IPS DF 6.9 (cell line): ENCODE measurements at places on chromosomes 2 and 18.

- DNase-seq = no peak
- H3K36me3 ChIP-seq = no peaks in the 10 kb centered on the region
- no peaks in the 10 kb centered on the region for H3K27me3 ChIP-seq
- no peaks in the 10 kb centered on the region for H3K4me1 ChIP-seq
- no peak overlapping the region for H3K27ac ChIP-seq
Measured at GRCh38 chr18:29841631-29842030, 1200.9 kb downstream of the DSC3 start.

GRCh38 chr2:104744537-104744936, 109.4 kb upstream of the POU3F3 start:
- DNase-seq = no peak
- H3K4me3 ChIP-seq = no peak overlapping the region
- H3K27me3 ChIP-seq = no peaks in the 10 kb centered on the region
- H3K4me1 ChIP-seq = no peaks in the 10 kb centered on the region

DNA sequence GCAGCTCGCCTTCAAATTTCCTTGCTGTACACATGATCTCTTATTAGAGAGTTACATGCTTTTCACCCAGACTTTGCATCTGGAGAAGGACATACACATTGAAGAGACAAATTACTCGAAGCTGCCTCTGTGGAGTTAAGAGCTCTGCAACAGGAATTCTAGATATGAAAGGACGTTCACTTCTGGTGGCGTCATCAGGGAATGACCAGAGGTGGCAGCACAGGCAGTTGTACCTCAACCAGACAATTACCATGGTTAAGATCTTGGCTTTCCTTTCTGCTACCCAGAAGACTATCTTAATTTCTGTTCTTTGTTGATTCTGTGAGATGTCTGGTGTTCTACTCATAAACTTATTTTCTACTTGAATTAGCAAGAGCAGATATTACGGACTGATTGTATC, 39.1 kb upstream of the MC4R start:
- no peaks in the 10 kb centered on the region for H3K36me3 ChIP-seq
- no peaks in the 10 kb centered on the region for H3K27me3 ChIP-seq
- peak; percentile 4 for DNase-seq
- H3K4me1 ChIP-seq = no peaks in the 10 kb centered on the region; the same call in 1 of the 2 replicates
- no peak overlapping the region for H3K4me3 ChIP-seq
- no peak overlapping the region for H3K27ac ChIP-seq

DNA sequence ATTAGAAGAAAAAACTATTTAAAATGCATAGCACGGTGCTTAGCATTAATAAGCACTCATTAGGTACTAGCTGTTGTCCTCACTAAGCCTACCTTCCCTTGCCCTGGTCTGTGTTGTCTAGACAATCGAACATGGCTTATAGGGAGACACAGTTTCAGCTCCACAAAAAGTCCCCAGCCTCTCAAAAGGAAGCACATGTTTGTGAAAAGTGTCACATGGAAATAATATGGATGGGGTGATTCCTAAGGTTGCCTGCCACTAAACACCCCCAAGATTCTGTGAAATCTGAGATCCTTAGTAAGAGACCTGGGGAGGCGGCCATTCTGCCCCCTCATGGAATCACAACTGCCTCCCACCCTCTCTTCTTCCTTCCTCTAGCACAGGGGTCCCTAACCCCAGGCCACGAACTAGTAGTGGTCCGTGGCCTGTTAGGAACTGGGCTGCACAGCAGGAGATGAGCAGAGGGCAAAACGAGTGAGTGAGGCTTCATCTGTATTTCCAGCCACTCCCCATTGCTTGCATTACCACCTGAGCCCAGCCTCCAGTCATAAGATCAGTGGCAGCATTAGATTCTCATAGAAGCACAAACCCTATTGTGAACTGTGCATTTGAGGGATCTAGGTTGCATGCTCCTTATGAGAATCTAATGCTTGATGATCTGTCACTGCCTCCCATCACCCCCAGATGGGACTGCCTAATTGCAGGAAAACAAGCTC, 59.6 kb upstream of the NDUFV2 start:
- no peak overlapping the region for H3K27ac ChIP-seq
- DNase-seq = no peak
- H3K27me3 ChIP-seq = no peaks in the 10 kb centered on the region
- no peak overlapping the region for H3K4me3 ChIP-seq

DNA sequence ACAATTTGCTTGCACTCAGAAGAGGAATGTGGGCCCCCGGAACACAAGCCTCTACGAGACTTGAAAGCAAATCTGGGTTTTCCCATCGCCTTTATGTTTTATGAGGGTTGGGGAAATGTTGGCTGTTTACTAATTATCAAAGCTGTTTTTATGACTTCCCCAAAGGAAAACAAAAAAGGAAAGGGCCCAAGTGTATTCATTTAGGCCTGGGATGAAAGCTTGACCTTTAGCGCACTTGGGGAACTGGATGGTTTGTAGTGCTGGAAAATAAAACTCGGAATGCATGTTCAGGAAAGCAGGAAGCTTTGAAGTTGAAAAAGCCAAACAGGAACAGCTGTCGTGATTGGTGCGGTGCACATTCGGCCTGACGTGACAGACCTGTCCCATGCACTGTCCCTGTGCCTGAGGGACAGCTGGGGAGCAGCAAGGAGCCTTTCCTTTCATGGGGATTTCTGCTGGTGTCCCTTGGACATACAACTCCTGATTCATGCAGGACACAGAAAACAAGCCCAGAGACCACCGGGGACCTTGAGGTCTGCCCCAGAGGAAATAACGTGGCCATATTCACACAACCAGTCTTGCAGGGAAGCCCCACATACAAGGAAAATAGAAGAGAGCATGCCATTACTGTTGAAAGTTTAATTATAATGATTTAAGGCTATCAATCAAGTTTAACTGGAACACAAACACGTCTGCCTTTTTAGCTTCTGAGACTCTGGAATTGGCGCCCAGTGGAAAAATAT, 169.7 kb upstream of the APCDD1 start:
- H3K27me3 ChIP-seq = no peaks in the 10 kb centered on the region
- no peaks in the 10 kb centered on the region for H3K36me3 ChIP-seq
- no peak for DNase-seq
- no peak overlapping the region for H3K4me3 ChIP-seq

DNA sequence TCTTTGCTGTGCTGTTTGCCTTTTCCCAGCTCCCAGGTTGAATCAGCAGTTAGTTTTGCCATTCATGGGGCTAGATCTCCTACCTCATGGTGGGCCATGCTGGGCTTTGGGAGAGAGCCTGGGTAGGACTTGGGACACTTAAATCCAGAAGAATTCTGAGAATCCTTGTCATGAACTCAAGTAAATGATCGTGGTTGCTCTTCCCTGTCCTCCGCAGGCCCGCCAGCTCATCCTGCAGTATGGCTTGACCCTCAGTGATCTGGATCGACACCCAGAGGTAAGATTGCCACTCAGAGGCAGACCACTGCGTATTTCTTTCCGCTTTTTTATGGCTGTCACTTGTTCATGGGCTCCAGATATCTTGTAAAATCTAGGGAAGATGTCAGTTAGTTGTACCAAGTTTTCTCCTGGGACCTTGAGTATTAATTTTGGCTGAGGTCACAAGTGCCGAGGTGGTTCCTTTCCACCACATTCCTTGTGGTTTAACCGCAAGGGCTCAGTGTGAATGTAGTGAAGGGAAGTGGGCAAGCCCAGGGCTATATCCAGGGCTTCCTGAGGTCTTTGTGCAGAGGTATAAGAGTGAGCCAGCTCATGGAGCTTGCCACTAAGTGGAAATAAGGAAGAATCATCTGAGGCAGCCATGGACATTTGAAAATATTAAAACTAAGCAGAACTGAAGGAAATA, 37.7 kb downstream of the RPIA start:
- H3K27ac ChIP-seq = no peak overlapping the region
- no peaks in the 10 kb centered on the region for H3K27me3 ChIP-seq
- no peaks in the 10 kb centered on the region for H3K36me3 ChIP-seq

DNA sequence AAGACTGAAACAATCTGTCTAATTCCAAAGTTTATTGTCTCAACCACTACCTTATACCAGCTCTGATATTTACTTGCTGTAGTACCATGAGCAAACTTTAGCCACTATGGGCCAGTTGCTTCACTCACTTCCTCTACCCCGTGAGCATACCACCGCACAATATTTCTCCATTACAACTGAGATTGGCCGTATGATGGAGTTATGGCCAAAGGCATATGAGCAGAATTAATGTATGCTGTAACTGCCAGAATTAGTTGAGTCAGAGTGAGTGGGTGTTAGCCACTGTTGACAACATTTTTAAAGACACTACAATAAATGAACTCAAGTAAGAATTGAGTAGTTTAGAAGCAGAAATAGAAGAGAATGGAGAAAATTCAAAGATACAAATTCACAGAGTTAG, 69.7 kb downstream of the LRATD1 start:
- no peaks in the 10 kb centered on the region for H3K36me3 ChIP-seq
- no peak overlapping the region for H3K27ac ChIP-seq
- peaks cover 1% of the 10 kb centered on the region; the same call in 1 of the 2 replicates for H3K4me1 ChIP-seq
- no peaks in the 10 kb centered on the region for H3K27me3 ChIP-seq
- H3K4me3 ChIP-seq = no peak overlapping the region

DNA sequence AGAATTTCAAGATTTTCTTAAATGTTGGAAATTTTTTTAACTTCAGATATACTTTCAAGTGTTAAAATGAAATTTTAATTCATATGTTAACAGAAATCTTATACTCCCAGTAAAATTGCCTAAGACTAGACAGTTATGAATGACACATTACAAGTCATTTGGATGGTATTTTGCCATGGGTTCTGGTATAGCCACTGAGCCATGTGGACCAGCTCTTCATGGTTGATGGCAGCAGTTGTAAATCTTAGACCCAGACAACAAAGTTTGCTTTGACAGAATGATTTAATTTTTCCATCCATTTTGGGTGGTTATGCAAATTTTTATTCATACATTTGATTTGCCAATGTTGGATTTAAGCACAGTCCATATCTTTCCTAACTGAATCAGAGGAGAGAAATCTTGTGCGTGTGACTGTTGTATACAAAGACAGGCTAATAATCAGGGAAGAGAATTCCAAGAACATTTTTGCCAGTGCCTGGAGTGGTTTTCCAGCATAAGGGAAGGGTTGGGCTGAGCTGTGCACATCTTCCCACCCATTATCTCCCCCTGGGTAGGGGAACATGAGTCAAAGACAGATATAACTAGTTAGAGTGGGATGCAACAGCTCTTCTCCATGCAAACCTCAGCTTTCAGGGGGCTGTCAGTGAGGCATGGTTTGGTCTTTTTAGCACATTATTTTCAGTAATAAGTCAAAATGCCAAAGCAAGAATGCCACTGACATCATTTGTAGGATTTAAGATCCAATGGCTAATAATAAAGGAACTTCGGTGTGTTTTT, 28.1 kb upstream of the INPP4A start:
- DNase-seq = no peak
- no peak overlapping the region for H3K27ac ChIP-seq
- H3K27me3 ChIP-seq = no peaks in the 10 kb centered on the region
- no peak overlapping the region for H3K4me3 ChIP-seq
- H3K36me3 ChIP-seq = no peaks in the 10 kb centered on the region

GRCh38 chr2:46657042-46657504, 177.7 kb downstream of the TMEM247 start:
- H3K27ac ChIP-seq = no peak overlapping the region
- H3K4me1 ChIP-seq = no peaks in the 10 kb centered on the region
- peak; percentile 29 for DNase-seq
- no peak overlapping the region for H3K4me3 ChIP-seq
- H3K27me3 ChIP-seq = no peaks in the 10 kb centered on the region

GRCh38 chr2:135257383-135258090, 205.4 kb downstream of the RAB3GAP1 start:
- no peak for DNase-seq
- H3K36me3 ChIP-seq = no peaks in the 10 kb centered on the region
- no peaks in the 10 kb centered on the region for H3K4me1 ChIP-seq

GRCh38 chr2:176317199-176317598, 48.0 kb downstream of the MTX2 start:
- H3K4me1 ChIP-seq = peaks cover 1% of the 10 kb centered on the region; the same call in 1 of the 2 replicates
- H3K27me3 ChIP-seq = no peaks in the 10 kb centered on the region
- no peak overlapping the region for H3K4me3 ChIP-seq
- no peak for DNase-seq

DNA sequence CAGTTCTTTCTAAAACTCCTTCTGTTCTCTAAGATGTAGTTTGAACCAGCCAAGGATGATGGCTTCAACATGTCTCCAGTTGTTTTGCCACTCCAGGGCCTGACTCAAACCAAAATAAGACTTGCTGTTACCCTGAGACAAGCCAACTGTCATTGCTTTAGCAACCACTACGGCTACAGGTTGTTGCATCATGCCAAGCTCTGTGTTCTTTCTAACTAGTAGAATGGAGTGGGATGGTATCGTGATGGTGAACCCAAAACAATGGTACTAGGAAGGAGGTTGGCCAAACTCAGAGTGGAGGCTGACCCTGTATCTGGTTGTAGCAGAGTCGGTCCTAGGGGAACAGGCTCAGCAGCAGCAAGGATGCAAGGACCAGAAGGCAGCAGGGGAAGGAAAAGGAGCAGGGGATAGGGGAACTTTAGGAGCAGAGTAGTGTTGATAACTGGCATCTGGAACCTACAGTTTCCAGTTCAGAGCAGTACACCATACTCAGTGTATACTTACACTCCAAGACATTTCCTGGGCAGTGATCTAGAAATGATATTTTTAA, 51.6 kb downstream of the PDK1 start:
- no peak overlapping the region for H3K27ac ChIP-seq
- no peaks in the 10 kb centered on the region for H3K36me3 ChIP-seq
- no peak overlapping the region for H3K4me3 ChIP-seq
- no peaks in the 10 kb centered on the region for H3K27me3 ChIP-seq
- H3K4me1 ChIP-seq = no peaks in the 10 kb centered on the region

DNA sequence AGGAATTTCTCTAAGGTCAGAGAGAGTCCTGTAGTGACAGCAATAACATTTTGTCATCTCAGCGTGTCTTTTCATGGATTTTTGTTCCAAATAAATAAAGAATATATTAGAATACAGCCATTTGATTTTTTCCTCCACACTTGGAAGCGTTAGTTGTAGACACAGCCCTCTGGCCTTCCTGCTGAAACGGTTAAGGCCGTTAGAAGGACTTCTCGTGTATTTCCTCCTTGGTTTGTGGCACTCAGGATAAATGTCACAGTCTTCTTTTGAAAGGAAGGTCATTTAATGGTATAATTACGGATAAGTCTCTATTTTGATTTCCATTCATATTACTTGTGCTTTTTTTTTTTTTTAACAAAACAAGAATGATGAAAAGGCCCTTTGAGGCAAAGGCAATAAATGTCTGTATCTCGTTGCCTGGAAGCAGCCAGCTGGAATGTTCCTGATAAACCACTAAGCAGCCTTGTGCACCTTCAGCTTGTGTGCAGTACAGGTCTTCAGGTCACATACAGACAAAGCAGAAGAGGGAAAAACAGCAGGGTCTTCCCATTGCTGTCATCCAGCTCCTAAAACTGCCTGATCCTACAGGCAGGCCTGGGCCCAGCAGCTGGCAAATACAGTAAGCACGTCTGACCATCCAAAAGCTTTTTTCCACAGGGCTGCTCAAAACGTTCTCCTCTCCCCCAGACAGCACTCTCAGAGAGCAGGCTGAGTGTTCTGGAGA, 14.4 kb downstream of the EFR3B start:
- H3K36me3 ChIP-seq = no peaks in the 10 kb centered on the region
- no peak for DNase-seq
- H3K27ac ChIP-seq = no peak overlapping the region
- no peak overlapping the region for H3K4me3 ChIP-seq

- no peak overlapping the region for H3K27ac ChIP-seq
- no peaks in the 10 kb centered on the region for H3K4me1 ChIP-seq
- H3K4me3 ChIP-seq = no peak overlapping the region
Measured at GRCh38 chr2:113342650-113343049, 63.9 kb upstream of the PAX8 start.
